Thoracic aorta (tissue), 2 donors: ENCODE measurements at places on chromosomes 11 and 22. TPM values are rescaled to one million over a fixed set of nuclear protein-coding genes. Genes with fewer than 3 reads are reported as not detected.

SLC25A18 gene
- not detected for total RNA-seq

RCOR2 gene
- 1.4 TPM for total RNA-seq

NLRP14 gene
- not detected for total RNA-seq

RTN4RL2 gene
- not detected for total RNA-seq

NFAM1 gene
- 4.4 TPM for total RNA-seq

CARNS1 gene
- 7.9 TPM for total RNA-seq

GRCh38 chr11:1674173-1675131 is 22.5 kb upstream of the KRTAP5-6 start:
- H3K4me1 ChIP-seq: no peaks in the 10 kb centered on the region
- no peaks in the 10 kb centered on the region for H3K36me3 ChIP-seq
- H3K27ac ChIP-seq: no peak overlapping the region
- no peaks in the 10 kb centered on the region for H3K27me3 ChIP-seq
- DNase-seq: no peak

DNA sequence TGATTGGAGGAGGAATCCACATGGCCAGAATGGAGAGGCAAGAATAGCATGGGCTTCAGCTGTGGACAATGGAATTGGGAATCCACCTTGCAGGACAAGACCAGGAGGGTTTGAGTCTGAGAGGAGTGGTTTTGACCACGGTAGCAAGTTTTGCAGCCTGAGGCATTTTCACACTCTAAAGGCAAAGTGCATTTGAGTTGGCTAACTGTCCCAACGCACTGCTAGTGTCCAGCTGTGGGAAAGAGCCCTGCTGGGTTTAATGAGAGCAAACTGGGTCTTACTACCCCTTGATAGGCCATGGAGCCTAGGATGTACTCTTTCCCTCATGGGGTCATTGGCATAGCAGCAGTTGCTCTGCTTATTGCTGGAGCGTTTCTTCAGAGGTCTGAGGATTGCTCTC is at the start of gene OR5B2:
TSS of gene OR5B2 (minus strand) at position 101 of the 400 bp plus-strand sequence. CDS start 4,860 bp downstream, outside the sequence.
- H3K27ac ChIP-seq: no peak within 1 kb of the TSS
- H3K4me3 ChIP-seq: no peak within 1 kb of the TSS
- no peaks in the 10 kb centered on the region for H3K36me3 ChIP-seq
- H3K27me3 ChIP-seq: no peaks in the 10 kb centered on the region
- no peak for DNase-seq

DNA sequence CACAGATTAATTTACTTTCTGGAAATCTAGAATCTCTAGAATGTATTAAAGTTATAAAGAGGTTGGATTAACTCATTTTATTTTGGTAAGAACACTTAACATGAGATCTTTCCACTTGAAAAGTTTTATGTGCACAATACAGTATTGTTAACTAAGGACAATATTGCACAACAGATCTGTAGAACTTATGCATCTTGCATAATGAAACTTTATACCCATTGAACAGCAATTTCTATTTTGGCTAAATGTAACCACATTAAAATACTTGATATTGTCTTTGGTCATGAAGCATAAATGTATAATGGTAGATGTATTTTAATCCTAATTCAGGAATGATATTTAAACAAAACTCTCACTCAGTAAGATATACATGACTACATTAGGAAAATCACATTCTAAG is 203.8 kb downstream of the SNX19 start:
- no peaks in the 10 kb centered on the region for H3K36me3 ChIP-seq
- DNase-seq: no peak
- H3K27me3 ChIP-seq: no peaks in the 10 kb centered on the region

IFITM1 gene
- total RNA-seq: 182 TPM

MLC1 gene
- 4.3 TPM for total RNA-seq

- H3K36me3 ChIP-seq: no peaks in the 10 kb centered on the region
- H3K4me3 ChIP-seq: peak overlapping the region; percentile 12
- H3K27ac ChIP-seq: no peak overlapping the region
- H3K4me1 ChIP-seq: no peaks in the 10 kb centered on the region
- no peaks in the 10 kb centered on the region for H3K27me3 ChIP-seq
Observed at GRCh38 chr22:47090591-47091245, 328.3 kb downstream of the TBC1D22A start.

OR6A2 gene
- not detected for total RNA-seq

UQCC3 gene
- 2.3 TPM for total RNA-seq

FAM180B gene
- total RNA-seq: 3.4 TPM

GRCh38 chr11:71948314-71949027 is 19.6 kb downstream of the RNF121 start:
- peaks cover 8% of the 10 kb centered on the region for H3K4me1 ChIP-seq
- no peaks in the 10 kb centered on the region for H3K27me3 ChIP-seq
- no peaks in the 10 kb centered on the region for H3K36me3 ChIP-seq
- H3K27ac ChIP-seq: no peak overlapping the region
- DNase-seq: no peak

NXPE1 gene
- total RNA-seq: not detected

GRCh38 chr11:13728076-13728475 is 59.6 kb downstream of the FAR1 start:
- no peak overlapping the region for H3K27ac ChIP-seq
- H3K4me1 ChIP-seq: no peaks in the 10 kb centered on the region
- H3K27me3 ChIP-seq: no peaks in the 10 kb centered on the region
- peaks cover 20% of the 10 kb centered on the region for H3K36me3 ChIP-seq
- no peak overlapping the region for H3K4me3 ChIP-seq
